ENCODE measurements at places on chromosomes 2 and 18. TPM values are rescaled to one million over a fixed set of nuclear protein-coding genes. Genes with fewer than 3 reads are reported as not detected.

Gene NT5C1B
- not detected for total RNA-seq

DNA sequence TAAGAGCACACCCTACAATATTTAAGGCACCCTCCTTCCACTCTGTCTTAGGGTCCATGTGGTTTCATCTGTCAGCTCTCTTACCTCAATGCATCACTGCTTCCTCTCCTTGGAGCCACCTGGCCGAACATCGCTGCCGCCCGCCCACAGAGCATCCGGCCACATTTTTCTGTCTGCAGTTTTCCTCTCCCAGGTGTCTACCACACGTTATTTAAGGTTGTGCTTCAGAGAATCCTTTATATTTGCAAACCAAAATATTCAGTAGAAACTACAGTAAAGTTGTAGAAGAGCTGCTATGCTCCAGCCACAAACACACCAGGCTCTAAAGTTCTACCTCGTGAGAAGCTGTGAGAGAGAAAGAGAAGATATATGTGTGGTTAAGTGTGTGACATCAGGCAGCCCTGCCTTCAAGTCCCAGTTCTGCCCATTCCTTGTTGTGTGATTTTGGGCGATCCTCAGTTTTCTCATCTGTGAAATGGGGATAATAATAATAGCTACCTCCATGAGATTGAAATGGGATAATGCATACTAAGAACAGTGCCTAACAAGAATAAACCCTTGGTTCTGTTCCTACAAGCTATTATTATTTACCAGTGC, 4.9 kb upstream of the STK17B start:
- no peak overlapping the region for H3K4me3 ChIP-seq
- H3K27ac ChIP-seq = no peak overlapping the region
- no peak for DNase-seq
- H3K4me1 ChIP-seq = no peaks in the 10 kb centered on the region
- no peaks in the 10 kb centered on the region for H3K36me3 ChIP-seq

DNA sequence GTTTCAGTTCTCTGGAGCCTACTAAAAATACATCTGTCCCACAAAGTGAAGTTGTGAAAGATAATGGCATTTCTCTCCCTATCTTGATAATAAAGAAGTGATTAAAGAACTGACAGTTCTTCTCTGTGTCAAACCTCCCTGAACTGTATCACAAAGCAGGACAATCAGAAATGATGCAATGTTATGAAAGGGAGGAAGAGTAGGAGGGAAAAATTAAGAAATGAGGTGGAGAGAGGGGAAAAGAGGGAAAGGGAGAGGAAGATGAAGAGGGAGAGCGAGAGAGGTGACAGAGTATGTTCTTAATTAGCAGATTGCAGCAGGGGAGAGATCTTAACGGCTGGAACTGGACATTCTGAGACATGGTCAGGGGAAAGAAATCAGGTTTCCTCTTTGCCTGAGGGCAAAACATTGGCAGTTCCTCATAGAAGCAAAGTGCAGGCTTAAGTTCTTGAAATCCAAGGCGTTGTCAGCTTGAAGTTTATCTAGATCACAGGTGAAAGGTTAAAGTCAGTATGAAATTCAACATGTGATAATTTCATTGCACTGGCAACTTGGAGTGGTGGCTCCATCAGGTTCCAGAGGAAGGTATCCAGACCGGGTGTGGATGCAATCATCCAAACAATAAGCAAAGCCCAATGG, 54.6 kb downstream of the RDH14 start:
- no peak overlapping the region for H3K4me3 ChIP-seq
- H3K27ac ChIP-seq = no peak overlapping the region
- H3K27me3 ChIP-seq = peaks cover 3% of the 10 kb centered on the region
- no peaks in the 10 kb centered on the region for H3K4me1 ChIP-seq

DNA sequence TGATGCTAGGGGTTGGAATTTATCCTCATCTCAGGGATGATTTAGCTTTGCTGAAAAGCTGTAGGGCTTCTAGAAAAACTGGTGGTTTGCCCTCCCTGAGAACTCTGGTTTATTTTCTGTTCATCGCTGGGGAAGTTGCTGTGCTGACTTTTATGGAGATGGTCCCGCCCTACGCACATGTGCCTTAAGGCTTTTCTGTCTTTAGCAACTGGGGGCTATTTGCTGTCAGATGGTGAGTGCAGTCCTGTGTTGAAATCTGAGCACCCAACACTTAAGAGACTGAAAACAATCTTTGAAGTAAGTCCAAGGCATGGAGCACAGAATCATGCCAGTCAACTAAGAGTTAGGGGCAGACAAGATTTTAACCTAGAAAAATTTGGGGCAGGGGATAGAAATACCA, 2148.4 kb upstream of the CELF4 start:
- no peak overlapping the region for H3K27ac ChIP-seq
- H3K36me3 ChIP-seq = no peaks in the 10 kb centered on the region
- H3K4me1 ChIP-seq = no peaks in the 10 kb centered on the region
- H3K4me3 ChIP-seq = no peak overlapping the region
- no peaks in the 10 kb centered on the region for H3K27me3 ChIP-seq

Gene CTNNA2
- 10.2 TPM for total RNA-seq

GRCh38 chr2:149103081-149103620, 64.7 kb downstream of the LYPD6B start:
- H3K27me3 ChIP-seq = no peaks in the 10 kb centered on the region
- H3K4me3 ChIP-seq = no peak overlapping the region
- peak overlapping the region; percentile 83 for H3K27ac ChIP-seq
- peaks cover 35% of the 10 kb centered on the region for H3K36me3 ChIP-seq
